ENCODE measurements at places on chromosomes 11 and 22.

DNA sequence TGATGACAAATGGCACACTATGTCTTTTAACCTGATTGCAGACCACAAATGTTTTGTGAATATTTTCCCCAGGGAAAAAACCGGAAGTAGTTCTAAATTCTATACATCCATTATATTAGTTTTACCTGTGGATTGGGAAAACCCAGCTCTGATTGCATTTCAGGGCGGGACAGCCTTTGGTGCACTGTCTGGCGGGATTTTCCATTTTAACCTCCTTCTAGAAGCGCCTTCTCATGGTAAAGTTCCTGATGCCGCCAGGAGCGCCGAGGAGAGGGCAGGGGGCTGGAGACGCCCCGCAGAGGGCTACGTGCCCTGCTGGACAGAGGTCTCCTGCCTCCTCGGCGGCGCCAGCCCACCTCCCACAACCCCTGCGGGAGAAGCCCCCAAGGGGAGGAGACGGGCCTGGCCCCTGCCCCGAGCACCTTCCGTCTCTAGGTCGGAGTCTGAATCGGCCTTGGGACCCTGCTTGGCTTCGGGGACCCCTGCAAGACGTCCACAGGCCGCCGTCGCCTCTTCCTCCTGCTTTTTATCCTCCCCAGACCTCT is 1.2 kb upstream of the P2RX6 start:
- no peak for DNase-seq

- DNase-seq: no peak
These were observed 40.2 kb downstream of the DIXDC1 start for GRCh38 chr11:111977146-111978027.

DNA sequence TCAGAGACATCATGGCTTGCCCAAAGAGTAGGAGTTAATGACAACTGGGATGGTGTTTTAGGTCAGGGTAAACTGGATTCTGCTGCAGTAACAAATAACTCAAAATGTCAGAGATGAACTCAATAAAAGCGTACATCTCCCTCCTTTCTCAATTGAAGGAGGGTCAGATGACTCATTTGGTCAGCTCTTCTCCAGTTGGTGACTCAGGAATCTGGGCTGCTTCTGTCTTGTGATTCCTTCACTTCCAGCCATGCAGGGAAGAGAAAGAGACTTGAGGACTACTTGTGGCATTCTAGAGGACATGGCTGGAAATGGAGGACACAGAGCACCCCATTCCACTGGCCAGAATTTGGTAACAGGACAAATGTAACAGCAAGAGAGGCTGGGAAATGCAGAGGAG is 3.2 kb upstream of the SYT13 start:
- no peak for DNase-seq

DNA sequence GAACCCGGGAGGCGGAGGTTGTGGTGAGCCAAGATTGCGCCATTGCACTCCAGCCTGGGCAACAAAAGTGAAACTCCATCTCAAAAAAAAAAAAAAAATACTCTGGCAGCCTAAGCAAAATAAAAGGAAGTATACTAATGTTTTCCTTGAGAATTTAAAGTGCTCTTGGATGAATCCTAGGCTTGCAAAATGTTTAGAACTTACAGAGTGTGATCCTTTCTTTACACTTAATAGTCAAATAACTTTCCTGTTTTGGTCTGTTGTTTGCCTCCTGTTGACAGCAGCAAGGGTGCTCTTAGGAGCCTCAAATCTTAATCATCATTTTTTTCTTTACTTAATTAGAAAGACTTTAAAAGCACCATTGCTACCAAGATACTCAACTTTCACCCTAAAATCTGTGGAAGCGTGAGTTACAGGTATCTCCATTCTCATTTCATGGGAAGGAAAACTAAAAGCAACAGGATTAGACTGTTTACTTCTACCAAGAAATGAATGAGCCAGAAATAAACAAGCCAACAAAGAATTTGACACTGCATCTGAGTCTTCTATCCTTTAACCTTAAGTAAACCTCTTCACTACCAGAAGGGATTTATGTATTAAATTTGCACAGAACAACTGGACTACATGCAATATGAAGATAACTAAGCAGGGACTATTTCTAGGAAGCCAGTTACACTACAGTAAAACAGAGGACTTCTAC is 38.7 kb upstream of the CRTAM start:
- DNase-seq: no peak

DNA sequence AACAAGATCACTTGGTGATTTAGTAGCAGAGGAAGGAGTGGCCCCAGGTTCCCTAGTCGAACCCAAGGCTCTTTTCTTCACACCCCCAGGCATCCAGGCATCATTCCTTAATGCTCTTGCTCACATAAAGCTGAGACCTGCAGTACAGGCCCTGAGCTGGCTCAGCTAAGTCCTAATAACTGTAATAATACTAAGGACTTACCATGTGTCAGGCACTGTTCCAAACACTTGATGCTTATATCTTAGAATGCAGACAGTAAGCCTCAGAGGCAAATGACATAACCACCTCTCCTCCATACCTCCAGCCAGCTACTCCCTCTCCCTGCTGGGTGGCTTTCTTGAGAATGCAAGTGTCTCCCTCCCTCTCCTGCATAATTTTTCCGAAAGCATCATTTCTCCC is 33.2 kb downstream of the ANKK1 start:
- no peak for DNase-seq

- no peak for DNase-seq
These were observed 864 bp upstream of the EHBP1L1 start for GRCh38 chr11:65574811-65575567.

- no peak for DNase-seq
These were observed 3.0 kb downstream of the CXCR5 start for GRCh38 chr11:118886681-118887111.

- no peak for DNase-seq
These were observed 7.6 kb upstream of the JHY start for GRCh38 chr11:122874991-122875390.

GRCh38 chr11:99934008-99934407 is 753.1 kb upstream of the ARHGAP42 start:
- DNase-seq: no peak

- DNase-seq: no peak
These were observed 67.3 kb downstream of the IGF2 start for GRCh38 chr11:2071748-2072385.

GRCh38 chr22:26642465-26643417 is 14.6 kb upstream of the MIAT start:
- no peak for DNase-seq

- DNase-seq: no peak
These were observed 339.3 kb upstream of the PLET1 start for GRCh38 chr11:112599856-112600533.
